Suppressor macrophage treated with lipopolysaccharide for 1 hour (primary cell): ENCODE measurements at places on chromosomes 1 and 21.
A peak's percentile ranks its signal among the peaks of the same experiment; 100 is the strongest.

DNA sequence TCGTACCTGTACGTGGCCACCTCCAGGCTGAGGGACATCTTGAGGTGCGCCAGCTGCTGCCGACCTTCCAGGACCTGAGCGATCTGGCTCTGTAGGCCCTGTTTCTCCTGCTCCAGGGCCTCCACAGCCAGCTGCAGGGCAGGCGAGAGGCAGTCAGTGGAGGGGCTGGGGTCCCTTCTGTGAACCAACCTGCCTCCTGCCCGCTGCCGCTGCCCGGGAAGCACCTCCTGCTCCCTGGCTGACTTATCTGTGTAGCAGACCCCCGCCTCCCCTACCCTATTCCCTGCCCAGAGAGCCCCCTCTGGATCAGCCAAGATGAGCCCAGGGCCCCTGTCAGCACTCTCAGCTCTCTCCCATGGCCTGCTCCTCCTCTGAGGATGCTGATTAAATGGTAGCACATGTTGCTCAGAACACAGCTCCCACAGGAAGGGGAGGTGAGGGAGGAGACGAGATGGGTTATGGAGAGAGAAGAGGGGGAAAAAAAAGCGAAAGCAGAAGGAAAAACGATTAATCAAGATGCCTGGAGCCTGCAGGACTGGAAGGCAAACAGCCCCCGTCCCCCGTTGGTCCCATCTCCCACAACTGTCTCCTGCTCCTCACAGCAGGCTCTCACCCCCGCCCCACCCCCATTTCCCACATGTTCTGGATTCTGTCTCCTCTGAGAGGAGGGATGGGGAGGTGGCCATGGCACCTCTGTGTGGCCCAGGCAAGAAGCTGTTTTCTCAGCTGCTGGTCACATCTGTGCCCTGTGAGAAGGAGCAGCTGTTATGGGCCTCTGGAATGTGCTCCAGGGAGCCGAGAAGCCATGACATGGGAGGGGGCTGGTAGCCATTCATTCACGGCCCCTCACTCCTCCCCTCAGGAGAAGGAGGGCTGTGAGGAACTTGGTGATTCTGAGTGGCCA, 1.7 kb downstream of the NES start:
- no peak for DNase-seq

GRCh38 chr1:27938488-27938887, 3.7 kb downstream of the SMPDL3B start:
- DNase-seq = no peak

GRCh38 chr1:35702508-35702907, 16.2 kb downstream of the C1orf216 start:
- DNase-seq = no peak

- DNase-seq = no peak
These were observed 4.8 kb downstream of the DEDD start for GRCh38 chr1:161127649-161128048.

GRCh38 chr1:231493421-231494185, 34.9 kb upstream of the TSNAX start:
- peak; percentile 89 for DNase-seq

DNA sequence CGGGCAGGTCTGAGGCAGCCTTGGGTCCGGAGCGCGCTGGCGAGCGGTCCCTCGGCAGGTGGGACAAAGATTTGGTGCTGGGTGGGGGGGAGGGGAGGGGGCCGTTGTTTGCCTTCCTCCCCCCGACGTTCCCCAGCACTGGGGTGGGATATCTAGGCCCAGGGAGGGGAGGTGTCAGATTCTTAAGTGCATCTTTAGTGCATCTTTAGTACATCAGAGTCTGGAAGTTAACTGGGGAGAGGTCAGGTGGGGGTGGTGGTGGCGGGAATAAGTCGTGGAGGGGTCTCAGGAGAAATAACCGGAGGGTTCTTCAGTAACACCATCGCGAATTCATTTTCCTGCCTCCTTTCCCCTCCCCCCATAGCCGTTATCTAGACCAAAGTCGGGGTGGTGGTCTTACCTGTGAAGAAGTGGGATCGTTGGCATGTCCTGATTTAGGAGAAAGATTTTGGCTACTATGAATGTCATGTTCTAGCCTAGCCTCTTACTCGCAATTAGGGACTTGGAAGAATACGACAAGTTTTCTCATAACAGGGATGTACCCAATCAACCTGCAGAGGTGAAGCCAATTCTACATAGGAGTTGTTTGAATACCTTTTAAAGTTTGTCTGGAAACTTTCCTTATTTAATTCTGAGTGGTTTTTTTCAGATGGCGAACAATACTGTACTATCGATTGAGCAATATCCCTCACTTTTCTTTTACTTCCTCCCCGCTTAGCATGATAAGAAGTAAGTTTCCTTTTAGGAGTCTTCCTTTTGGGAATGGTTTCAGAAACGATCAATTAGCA, 886 bp downstream of the ZMYM4 start:
- DNase-seq = no peak

- DNase-seq = peak; percentile 22
These were observed 17.2 kb upstream of the BEND5 start for GRCh38 chr1:48793863-48794262.

- no peak for DNase-seq
These were observed 375.6 kb downstream of the BRINP2 start for GRCh38 chr1:177546346-177546745.

DNA sequence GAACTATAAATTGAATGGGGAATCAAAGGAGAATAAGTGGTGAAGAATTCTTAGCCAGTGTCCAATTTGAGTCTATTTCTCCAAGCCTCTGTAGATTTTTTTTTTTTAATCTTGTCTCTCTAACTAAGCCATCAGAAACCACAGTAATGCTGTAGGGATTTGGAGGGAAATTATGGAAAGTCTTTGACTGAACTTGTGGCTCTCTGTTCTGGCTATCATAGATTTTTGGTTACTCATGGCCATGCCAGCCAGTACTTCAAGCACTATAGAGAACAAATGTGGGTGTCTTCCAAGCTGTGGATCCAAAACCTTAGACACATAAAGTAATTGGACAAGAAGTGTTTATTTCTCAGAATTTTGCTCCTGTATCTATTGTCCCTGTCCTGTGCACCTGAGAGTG, 147.9 kb downstream of the LRRC40 start:
- DNase-seq = no peak

GRCh38 chr1:21863981-21864380, 51.9 kb downstream of the LDLRAD2 start:
- no peak for DNase-seq

DNA sequence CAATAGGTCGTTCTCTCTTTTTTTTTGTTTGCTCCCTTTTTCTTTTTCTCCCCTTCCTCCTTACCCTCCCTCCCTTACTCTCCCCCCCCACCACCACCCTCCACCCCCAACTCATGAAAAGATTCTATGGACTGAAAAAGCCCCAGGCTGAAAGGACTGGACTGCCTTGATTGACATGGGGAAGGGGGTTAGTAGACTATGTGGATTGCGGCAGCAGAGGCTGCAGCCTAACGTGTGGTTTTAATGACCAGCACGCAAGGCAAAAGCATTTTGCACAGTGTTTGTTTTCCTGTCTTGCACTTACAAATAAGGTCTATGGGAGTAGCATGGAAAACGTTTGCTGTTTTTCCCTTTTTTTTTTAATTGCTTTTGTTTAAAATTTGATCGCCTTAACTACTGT, 5.5 kb downstream of the ZBTB18 start:
- DNase-seq = no peak

DNA sequence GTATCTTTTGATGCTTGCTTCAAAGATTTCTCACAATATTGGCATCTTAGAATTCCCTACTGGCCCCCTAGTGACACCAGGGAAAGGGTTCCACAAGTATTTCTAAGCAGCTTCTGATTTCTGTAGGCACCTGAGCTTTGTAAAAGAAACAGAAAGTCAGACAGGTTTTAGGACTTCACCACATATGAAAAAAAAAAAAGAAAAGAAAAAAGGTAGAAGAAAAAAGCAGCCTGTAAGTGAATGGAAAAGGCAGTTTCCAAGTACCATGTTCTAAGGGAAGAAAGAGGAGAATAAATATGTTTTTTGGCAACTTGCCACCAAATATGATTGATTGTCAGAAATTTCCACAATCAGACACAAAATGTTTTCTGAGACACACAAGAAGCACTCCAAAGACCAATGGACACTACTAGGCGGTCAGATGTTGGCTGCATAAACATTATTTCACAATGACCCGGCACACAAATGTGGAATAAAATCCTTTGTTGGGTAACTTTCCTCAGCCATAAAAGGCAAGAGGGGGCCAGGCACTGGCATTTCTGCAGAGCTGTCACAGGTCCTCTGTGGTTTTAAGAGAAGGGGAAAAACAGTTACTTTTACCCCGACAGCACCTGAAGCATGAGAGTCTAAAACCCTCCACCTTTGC, 12.7 kb upstream of the CPLANE2 start:
- peak; percentile 41 for DNase-seq

- peak; percentile 34 for DNase-seq
These were observed 215.4 kb downstream of the ASTN1 start for GRCh38 chr1:176949033-176949662.

DNA sequence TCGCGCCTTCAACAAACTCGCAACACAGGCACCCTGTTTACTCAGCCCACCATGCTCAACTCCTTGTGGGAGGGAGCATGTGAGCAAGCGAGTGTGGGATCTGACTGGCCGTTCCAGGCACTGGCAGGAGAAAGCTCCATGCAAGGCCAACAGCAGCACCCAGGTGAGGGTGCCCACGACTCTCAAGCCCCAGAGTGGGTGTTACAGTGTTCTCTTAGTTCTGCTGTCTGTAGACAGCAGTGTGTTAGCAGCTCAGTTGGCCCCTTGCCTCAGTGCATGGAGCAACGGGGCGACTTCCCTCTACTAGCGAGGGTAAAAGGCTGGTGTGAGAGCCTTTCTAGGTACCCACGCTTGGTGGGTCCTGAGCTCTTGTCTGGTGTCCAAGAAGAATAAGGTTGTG, 114.6 kb downstream of the PIGK start:
- no peak for DNase-seq

DNA sequence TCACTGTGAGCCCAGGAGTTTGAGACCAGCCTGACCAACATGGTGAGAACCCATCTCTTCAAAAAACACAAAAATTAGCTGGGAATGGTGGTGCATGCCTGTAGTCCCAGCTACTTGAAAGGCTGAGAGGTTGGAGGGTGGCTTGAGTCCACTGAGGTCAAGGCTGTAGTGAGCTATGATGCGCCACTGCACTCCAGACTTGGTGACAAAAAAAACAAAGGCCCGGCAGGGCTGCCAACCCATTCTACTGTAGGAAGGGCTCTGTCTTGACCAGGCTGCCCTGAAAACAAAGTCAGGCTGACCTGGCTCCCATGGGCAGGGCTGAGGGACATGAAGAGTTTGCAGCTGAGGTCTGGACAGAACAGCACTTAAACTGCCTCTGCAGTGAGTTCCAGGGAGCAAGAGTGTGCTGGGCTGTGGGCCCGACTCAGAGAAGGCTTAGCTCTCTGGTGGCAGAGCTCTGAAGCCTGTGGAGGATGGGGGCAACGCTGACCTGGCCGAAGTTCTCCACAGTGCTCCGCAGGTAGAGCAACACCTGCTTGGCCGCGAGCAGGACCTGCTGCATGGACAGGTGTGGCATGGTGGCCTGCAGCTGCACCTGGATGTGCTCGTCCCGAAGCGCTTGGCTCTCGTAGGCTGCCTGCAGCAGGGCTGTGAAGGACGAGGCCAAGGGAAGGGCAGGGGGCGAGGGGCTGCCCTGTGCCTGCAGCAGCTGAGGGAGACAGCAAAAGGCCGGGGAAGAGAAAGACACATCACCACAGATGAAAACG, 42.4 kb downstream of the URB1 start:
- DNase-seq = no peak

DNA sequence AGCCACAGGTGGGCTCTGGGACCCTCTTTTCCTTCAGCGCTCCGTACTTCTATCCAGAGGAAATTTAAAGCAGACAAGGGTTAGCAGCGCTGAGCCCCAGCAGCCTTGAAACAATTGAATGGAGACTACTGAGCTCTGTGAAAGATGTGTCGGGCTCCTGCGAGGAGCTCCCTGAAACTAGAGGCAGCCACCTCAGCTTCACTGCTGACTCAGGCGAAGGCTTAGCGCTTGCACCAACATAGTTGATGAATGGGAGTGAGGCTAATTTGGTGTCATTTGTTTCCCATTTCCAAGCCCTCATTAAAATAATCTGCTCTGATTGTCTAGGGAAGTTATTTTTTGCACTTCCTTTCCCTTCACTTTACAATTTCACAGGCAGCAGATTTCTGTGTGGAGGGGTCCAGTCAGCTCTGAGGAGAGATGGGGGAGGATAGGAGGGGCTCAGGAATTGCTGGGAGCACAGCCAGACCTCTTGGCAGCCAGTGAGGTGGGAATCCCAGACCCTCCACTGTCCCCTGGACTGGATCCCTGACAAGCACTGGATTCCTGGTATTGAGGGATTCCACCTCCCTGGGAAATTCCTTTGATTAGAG, 398.9 kb upstream of the PLXNA2 start:
- no peak for DNase-seq

DNA sequence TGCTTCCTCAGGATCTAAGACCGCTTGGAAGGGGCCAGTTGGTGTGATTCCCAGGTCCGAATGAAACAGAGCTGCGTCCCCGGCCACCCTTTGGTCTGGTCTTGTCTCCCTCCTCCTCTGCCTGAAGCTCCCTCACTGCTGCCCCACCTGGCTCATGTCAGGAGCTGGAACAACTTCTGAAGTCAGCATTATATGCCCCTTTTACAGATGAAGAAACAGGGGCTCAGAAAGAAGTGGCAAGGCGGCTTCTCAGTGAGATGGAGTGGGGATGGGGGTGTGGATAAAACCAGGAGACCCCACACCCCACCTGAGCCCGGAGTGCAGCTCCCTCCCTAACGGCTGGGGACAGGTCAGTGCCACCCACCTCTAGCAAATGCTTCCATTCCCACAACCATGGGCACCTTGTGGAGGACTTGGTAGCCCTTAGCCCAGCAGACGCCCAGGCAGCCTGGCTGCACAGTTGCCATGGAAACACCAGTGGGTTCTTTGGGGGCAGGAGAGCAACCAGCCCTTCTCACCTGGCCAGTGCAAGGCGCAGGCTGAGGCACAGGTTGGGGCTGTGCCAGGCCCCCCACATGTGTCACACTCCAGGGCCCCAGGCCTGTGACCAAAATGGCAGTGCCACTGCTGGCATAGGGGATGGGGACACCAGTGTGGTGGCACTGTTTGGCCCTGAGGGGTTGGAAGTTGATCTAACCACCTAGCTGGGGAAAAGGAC, 31.9 kb upstream of the ECE1 start:
- no peak for DNase-seq

DNA sequence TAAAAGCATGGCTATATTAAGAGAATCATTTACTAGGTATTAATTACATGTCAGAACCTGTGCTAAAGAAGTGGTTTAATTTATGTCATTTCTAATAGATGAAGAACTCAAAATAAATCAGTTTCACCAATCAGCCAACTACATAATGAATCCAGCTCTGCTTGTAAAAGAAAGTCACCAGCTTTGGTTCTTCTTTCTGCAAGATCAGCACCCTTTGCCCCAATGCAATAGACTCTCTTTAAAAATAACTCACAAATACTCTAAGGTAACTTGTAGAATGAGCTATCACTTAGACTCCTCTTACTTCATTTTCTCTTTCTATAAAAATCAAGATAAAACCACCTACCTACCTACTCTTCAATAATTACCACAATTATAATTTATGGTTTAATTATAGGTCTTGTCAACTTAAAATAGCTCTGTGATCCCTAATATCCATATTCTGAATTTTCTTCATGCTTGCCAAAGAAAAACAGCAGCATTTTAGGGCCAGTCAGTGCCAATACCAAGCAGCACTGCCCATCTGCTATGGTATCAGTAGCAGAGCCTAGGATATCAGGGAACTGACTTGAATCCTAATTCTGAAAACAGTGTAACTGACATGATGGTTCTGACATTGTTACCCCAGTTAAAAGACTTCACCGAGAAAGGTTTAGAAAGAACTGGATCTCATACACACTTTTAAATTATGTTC, 11.3 kb downstream of the SLC19A2 start:
- DNase-seq = no peak
